ENCODE measurements at places on chromosomes 7 and 10.
A peak's percentile ranks its signal among the peaks of the same experiment; 100 is the strongest.

- DNase-seq: no peak
Observed at GRCh38 chr10:35341521-35341920, 5.2 kb downstream of the CCNY start.

GRCh38 chr10:13917791-13918190, 331.0 kb downstream of the PRPF18 start:
- DNase-seq: no peak

GRCh38 chr10:61169294-61169693, 225.3 kb upstream of the RHOBTB1 start:
- no peak for DNase-seq

DNA sequence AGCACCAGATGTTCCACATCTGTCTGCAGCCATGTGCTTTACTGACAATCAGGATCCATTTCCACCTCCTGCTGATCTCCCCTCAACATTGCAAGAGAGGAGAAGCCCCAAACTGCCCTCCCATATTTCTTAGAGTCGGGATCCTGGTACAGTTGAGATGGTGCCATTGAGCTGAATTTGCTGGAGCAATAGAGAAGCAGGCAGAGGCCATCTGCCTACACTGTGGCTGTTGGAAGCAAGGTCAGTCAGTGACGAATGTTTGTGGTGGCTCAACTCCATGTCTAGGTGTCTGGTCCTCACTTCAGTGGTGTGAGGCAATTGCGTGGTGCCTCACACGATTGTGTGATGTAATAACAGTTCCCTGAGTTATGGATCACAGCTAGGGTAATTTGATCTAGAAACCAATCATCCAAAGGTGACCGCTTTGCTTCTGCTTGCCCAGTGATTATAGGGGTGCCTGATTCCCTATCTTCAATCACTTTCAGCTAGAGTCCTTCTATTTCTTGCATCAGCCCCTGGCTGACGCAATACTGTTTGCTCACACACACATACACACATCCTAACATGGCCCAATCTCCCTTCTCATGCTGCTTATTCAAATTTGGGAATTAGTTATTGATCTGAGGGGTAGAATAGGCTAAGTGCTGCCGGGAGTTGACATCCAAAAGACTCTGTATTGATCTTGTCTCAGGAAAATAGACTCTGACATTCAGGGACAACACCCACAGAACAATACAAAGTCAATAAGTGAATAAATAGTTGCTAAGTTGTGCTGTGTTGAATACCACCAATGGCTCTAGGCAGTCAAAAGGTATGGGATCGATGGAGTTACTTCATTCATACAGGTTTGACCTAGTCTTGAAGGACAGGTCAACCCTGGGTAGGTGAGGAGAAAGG, 46.1 kb upstream of the SLC35B4 start:
- peak; percentile 59 for DNase-seq

GRCh38 chr7:88090671-88091070, 129.2 kb downstream of the SRI start:
- no peak for DNase-seq

DNA sequence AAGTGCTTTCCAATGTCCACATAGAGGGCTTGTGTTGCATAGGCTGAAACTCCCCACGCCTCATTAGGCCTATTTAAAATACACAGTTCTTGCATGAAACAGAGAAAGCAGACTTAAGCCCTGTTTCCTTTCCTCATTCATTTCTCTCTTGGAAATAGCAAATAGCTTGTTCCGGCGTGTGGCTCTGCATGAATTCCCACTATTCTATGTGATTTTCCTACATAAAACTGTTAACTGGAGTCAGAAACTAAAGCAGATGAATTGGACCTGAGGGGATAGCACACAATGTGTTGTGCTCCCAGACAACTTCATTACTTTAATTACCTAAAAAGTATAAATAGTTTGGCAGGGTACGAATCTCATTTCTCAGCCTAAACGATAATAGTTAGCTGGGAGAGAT, 981.5 kb downstream of the SORCS1 start:
- no peak for DNase-seq

DNA sequence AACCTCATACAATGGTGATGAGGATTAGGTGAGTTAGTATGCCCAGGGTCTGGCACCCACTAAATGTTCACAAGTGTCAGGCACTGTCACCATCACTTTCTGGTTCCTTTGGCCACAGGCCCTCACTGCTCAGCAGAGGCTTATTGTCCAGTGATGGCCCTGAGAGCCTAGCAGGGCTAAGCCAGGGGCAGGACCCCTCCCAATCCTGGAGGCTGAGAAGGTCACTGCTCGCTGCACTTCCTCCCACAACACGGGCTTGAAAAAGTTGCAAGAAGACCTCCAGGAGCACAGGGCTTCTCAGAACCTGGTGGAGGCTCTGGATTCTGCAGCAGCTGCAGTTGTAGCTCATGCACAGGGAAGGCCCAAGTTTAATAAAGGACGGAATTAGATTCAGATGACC, 48.1 kb downstream of the DRGX start:
- no peak for DNase-seq

- peak; percentile 56 for DNase-seq
Observed at GRCh38 chr10:35735412-35735811, 93.3 kb upstream of the FZD8 start.

DNA sequence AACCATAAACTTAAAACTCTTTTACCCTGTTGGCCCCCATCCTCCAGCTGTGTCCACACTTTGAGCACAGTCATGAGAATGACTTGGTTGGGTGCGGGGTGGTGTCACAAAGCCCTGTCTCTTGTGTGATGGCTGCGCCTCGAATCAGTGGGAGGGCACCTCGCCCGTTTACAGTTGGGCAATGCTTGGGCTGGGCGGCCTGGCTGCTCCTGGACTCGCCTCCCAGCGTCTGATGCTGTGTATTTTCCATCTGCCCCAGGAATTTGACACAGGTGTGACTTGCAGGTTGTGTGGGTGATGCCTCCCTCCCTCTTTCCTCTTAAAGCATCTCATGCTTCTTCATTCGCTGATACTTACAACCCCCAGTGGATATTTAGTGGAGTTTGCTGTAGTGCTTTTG, 33.7 kb downstream of the CHST12 start:
- DNase-seq: no peak

GRCh38 chr7:15424468-15424867, 137.3 kb downstream of the AGMO start:
- DNase-seq: no peak

DNA sequence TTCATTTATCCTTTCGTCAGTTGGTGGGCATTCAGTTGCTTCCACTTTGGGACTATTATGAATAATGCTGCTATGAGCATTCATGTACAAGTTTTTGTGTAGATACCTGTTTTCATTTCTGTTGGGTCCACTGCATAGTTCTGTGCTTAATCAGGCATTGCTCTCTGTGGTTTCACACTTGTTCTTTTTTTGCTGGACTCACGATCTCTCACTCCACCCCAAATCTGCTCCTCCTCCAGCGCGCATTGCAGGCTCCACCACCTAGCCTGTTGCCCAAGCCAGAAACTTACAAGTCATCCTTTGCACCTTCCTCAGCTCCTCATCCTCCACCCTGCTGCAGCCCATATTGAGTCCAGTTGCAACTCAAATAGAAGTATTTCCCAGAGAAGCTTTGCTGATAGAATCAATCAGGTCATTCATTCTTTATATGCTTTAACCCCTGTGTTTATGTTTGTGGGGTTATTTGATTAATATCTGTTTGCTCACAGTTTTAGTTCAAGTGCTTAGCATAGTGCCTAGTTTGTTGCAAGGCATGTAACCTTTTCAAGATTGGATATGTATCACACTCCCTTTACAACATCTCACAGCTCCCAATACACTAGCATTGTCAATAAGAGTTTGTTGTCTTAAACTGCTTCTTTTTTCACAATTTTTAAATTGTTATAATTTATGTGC, 16.6 kb upstream of the AFAP1L2 start:
- no peak for DNase-seq

- DNase-seq: no peak
Observed at GRCh38 chr7:377080-378040, 87.4 kb downstream of the FOXL3 start.

DNA sequence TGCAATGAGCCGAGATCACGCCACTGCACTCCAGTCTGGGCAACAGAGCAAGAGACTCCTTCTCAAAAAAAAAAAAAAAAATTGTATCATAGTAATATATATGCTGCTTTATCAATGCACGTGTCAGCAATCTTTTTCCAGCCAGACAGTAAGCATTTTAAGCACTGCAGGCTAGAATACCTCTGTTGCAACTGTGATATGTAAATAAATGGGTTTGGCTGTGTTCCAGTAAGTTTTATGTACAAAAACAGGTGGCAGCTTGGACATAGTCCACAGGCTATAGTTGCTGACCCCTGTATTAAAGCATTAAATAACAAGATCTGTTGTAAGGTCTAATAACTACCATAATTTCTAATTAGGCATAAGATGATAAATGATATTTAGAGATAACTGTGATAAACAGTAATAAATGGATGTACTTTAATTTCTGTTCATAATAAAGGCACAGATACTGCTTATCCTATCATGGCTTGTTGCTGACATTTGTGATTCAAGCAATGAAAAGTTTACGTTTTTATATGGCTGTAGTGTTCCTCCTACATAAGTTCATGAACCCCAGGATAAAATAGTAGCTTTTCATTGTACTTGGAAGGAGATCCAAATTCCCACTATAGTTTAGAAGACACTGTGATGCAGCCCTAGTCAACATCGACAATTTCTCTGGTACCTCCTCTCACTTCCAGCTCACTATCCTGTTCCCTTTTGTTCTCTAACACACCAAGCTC, 161.4 kb downstream of the ELMO1 start:
- no peak for DNase-seq

Measured in adipocyte (in vitro differentiated cells).